ENCODE measurements at places on chromosomes 11 and 22. TPM values are rescaled to one million over a fixed set of nuclear protein-coding genes. Genes with fewer than 3 reads are reported as not detected.
A peak's percentile ranks its signal among the peaks of the same experiment; 100 is the strongest.

DNA sequence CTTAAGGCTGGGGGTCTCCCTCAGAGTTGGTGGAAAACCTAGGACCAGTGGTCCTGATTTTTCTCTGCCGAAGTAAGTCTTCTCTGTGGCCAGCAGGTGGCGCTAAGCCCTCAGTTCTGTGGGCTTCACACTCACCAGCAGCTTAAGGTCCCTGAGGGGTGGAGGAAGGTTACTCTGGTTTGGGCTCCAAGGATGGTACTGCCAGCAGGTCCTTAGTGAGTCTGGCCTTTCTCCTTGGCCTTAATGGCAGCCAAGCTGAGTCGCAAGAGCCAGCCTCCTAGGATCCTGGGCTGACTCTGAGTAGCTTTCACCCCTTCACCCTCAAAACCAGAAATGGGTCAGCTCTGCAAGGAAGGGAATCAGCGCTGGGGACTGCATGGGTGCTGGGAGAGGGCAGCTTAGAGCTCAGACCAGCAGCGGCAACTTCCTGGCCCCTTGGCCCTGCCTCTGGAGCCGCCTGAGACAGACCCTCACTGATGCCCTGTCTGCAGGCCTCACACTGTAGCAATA is 4.4 kb downstream of the KCNJ11 start:
- peak; percentile 84 for DNase-seq

GRCh38 chr11:111585371-111585770 is 16.9 kb upstream of the SIK2 start:
- no peak for DNase-seq

- no peak for DNase-seq
Observed at GRCh38 chr22:47139790-47140119, 377.3 kb downstream of the TBC1D22A start.

DNA sequence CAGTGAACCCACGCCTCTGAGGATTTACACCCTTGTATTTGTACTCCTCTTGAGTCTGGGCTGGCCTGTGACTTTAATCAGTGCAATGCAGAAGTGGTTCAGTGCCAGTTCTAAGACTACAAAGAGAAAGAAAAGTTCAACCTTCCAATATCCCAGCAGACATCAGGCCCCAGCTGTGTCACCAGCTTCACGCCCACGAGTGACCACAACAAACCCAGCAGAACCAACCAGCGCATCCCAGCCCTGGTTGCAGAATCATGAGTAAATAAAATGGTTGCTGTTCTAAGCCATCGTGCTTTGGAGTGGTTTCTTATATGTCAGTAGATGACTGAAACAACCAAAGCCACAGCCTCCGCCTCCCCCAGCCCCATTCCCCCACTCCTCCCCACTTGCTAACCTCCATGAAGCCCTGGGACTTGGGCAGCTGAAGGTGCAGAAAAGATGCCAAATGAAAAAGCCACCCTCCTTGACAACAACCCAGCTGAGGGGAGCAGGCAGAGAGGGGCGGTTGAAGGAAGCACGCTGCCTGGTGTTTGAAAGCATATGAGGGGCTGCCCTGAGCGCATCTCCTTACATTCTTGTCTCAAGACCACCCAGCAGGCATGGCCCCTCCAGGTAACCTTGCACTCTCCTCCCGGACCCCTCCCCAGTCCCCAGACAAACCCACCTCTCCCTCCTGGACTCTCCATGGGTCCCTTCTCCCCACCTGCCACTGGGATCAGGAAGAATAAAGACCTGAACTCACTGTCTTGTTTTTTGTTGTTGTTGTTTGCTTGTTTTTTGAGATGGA is 20.9 kb downstream of the TSKU start:
- no peak for DNase-seq

GRCh38 chr11:84465040-84465439 is 1162.1 kb downstream of the DLG2 start:
- DNase-seq: no peak

DNA sequence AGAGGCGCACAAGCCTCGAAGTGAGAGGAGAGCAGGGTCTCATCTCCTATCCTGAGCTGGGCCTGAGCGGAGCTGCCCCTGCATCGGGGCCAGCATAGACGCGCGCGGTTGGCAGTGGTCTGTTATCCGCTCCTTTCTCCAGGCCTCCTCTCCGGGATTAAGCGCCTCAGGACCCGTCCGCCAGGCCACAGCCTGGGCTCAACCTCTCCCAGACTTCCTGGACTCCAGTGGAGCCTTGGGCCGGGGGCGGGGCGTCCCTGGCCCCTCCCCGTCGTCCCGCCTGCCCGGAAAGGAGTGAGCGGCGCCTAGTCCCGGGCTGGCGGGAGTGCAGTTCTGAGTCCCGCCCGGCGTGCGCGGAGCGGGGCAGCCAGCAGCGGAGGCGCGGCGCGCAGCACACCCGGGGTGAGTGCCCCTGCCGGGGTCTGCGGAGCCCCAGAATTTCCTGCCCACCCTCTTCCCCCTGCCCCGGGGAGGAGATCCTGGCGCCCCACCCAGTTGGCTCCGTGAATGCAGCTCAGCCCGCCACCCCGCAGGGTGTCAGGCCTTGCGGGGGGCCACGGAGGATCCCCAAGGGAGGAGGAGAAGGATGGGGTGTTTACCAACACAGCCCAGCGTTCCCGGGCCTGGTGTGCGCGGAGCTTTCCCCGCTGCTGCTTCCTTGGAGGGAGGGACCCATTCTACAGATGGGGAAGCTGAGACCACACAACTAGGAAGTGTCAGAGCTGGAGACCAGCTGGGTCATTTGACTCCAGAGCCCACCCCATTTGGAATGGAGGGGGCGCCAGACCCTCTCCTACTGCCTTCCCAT is at the start of gene TCIRG1:
Gene TCIRG1, plus strand, starts transcription at position 308 of the 808 bp plus-strand sequence. CDS start 2,247 bp downstream, outside the sequence.
- peak; percentile 73 for DNase-seq

The GRAP2 gene
- total RNA-seq: 0.64 TPM

The TH gene
- total RNA-seq: not detected

The LRRC10B gene
- 1.3 TPM for total RNA-seq

The ANO5 gene
- 6.7 TPM for total RNA-seq

The OR52I1 gene
- not detected for total RNA-seq

The ARL14EP gene
- total RNA-seq: 15.3 TPM
